ENCODE measurements at places on chromosomes 2 and 18.

GRCh38 chr2:233094614-233095013 lies 34.5 kb downstream of the INPP5D start:
- DNase-seq, result no peak

DNA sequence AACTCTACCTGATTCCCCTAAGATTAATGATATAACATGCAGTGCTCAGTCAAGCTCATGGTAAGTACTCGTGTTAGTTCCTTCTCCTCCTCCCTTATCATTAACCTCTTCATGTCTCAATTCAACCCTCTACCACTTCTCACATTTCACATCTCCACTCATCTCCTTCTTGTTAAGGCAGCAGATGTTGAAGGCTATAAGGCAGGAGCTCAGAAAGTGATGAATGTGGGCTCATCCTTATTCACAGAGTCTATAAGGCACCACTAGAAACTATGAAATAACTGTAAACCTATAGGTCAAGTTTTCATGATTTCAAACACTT lies 56.0 kb downstream of the CLHC1 start:
- no peak for DNase-seq

DNA sequence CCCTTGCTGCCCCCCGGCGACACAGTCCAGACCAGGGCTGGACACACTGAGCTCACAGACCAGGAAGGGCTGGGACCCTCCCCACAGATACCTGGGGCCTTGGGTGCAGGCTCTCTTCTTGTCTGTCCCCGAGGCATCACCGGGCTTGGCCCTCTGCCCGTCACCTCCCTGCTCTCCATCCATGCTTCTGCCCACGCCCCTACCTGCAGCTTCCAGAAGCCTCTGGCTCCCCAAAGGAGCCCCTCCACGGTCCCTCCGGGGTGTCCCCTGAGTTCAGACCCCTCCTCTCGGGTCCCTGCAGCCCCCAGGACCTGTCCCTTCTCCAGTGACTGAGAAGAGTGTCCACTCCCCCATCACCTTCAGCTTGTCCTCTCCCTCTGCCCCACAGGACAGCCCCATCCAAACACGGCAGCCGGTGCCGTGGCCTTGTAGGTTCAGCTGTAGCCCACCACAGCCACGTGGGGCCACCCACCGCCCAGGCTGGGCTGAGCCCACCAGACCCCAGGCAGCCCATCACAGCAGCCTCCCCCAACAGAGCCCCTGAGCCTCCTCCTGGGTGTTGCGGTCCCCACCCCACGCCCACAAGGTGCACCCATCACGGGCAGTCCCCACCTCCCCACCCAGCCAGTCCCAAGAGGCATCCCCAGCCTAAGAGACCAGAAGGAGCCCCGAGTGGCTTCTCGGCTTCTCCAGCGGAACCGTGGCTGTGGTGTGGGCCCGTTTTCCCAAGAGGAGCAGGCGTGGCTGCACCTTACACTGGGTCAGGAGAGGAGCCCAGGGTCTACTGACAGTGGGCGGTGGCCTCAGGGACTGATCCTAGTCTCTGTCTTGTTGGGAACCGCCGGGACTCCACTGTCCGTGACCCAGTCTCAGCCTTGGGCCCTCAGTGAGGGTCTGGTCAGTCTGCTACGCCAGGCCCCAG lies 53.1 kb downstream of the RAMP1 start:
- no peak for DNase-seq

- DNase-seq, result no peak
Observed at GRCh38 chr2:65917986-65918385, 485.6 kb upstream of the SPRED2 start.

- no peak for DNase-seq
Observed at GRCh38 chr2:193461431-193461934, 1266.8 kb upstream of the TMEFF2 start.

DNA sequence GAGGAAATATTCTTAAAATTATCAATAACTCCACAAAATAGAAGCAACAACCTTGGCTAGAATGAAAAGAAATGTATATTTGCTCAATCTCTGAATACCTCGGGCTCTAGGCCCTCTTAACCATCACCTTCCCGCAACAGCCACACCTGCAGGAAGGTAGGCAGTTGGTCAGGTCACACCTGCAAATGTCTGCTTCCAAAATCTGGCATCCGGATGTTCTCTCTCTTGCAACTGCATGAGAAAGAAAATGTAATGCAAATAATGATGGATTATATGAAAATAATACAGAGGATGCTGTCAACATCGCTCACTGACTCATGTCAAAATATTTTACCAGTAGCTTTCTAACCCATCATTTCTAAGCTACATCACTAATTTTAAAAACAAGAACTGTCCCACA lies 148.3 kb downstream of the SATB2 start:
- DNase-seq, result no peak

DNA sequence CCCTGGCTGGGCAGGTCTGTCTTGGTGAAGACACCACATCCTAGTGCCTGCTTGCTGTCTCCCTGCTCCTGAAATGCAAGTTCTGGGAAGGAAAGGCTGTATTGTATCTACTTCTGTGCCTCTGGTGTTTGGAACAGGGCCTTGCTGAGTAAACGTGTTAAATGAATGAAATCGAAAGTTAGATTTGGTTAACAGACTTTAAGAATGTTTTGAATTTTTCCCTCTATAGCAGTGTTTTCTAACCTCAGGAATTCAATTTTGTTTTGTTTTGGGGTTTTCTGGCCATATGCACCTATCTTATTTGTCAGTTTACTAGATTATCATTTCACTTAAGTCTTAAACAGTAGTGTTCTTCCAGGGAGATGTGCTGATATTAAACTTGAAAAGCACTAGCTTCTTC lies 20.7 kb downstream of the FARP2 start:
- no peak for DNase-seq

DNA sequence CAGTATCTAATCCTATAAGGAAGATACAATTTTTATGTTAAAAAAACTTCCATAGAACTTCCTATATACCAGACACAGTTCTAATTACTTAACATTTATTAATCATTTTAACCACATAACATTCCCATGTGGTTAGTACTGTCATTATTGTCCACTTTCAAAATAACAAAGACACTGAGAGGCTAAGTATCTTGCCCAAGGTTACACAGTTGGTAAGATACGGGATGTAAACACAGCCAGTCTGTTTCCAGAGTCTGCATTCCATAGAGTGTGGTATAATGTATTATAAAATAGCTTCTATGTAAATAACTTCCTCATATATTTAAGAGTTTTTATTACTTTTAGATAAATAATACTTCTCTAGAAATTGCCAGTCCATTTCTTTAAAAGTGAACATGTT lies 383.3 kb upstream of the ETAA1 start:
- no peak for DNase-seq

- no peak for DNase-seq
Observed at GRCh38 chr18:66329716-66330115, 274.2 kb downstream of the CDH19 start.

DNA sequence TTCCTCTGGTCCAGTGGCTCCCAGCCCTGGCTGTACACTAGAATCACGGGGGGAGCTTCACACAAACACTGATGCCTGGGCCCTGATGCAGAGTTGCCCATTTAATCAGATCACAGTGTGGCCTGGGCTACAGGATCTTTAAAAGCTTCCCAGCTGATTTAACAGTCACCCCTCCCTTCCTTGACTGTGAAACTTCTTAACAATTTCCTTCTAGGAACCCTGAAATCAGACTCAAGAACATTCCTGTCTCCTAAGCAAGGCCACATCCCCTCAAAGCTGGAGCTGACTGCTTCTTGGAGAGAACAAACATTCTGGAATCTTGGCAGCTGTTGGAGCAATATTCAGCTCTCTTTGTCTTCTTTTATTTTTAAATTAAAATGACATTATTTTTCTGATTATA lies 88.7 kb downstream of the ADD2 start:
- DNase-seq, result no peak

DNA sequence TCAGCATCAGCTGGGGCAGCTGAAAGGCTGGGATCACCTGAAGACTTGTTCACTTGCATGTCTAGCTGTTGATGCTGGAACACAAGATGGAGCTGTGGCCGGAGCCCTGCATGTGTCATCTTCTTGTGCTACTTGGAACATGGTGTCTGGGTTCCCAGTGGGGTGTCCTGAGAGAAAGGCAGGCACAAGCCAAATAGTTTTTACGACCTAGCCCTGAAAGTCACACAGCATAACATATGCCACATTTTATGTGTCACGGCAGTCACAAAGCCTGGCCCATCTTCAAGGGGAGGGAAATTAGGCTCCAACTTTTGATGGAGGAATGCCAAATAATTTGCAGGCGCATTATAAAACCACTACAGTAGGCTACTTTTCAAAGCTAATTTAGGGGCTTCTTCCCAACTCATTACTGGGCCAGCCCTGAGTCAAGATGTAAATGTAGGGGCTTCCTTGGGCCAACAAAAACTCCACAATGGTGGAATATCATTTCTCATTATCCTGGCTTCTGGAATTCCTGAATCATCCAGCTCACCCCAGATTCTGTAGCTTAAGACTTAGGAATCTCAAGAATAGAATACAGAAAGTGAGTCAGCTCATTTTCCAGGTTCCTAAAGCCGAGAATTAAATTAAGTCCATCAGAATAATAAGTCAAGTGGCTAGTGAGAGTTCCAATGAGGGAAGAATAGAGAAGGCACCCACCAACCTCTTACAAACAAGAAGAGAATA lies 543.0 kb downstream of the TNS1 start:
- DNase-seq, result no peak

- peak; percentile 64 for DNase-seq
Observed at GRCh38 chr2:203909261-203909967, 27.1 kb upstream of the ICOS start.

GRCh38 chr2:22276696-22277095 lies 1108.3 kb upstream of the KLHL29 start:
- DNase-seq, result no peak

DNA sequence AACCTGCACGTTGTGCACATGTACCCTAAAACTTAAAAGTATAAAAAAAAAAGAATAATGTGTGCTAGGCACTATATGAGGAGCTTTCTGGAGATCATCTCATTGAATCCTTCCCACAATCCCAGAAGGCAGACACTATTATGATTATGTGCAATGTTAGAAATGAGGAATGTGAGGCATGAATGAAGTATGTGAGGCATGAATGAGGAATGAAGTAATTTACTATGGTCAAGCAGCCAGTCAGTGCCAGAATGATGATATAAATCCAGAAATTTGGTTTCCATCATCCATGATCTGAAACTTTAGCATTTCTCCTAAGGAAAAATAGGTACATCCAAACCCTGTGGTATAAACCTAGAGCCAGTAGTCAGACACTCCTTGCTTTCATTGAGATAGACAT lies 42.0 kb downstream of the CCDC148 start:
- no peak for DNase-seq

- DNase-seq, result no peak
Observed at GRCh38 chr2:196249171-196249570, 77.8 kb upstream of the STK17B start.

DNA sequence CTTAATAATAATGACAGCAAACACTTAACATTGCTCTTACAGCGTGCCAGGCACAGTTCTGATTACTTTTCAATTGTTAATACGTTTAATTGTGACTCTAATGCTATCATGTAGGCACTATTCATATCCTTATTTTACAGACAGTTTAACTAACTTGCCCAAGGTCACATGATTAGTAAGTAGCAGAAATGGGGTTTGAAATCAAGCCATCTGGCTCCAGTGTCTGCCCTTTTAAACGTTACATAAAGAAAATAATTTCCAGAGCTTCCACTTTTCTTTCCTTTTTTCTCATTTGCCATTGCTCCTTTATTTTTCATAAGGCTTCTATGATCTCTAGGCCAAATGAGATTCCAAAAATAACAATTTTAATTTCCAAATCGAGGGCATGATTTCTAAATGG lies 50.6 kb upstream of the IKZF2 start:
- no peak for DNase-seq

DNA sequence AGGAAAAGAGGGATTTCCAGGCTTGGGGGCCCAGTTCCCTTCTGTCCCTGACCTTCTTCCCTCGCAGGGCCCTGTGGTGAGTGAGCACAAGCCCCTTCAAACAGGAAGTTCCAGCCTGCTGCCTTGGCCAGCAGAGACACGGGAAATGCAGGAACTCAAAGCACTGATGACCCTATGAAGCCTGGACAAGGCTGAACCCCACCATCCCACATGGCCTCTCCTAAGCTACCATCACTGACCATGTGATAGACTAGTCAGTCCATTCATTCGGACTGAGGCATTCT lies 196.4 kb downstream of the TNS1 start:
- DNase-seq, result no peak

- DNase-seq, result no peak
Observed at GRCh38 chr2:229910147-229910831, 11.5 kb downstream of the TRIP12 start.
